Left cardiac atrium (tissue), 4 donors: ENCODE measurements at places on chromosomes 16 and 17. TPM values are rescaled to one million over a fixed set of nuclear protein-coding genes. Genes with fewer than 3 reads are reported as not detected.

The SPATA32 gene
- total RNA-seq = not detected

The OR1A2 gene
- not detected for total RNA-seq

The CDH11 gene
- total RNA-seq = 12.8 TPM

The C16orf54 gene
- total RNA-seq = 1.7 TPM

The MPP2 gene
- 10.7 TPM for total RNA-seq

The PLXDC1 gene
- 7.6 TPM for total RNA-seq

The BPTF gene
- total RNA-seq = 84.8 TPM

The C17orf50 gene
- not detected for total RNA-seq

The SPPL2C gene
- not detected for total RNA-seq

The ABAT gene
- total RNA-seq = 4.2 TPM

The RNF135 gene
- total RNA-seq = 12.0 TPM

The KRT16 gene
- 1.1 TPM for total RNA-seq

The PMFBP1 gene
- 0.42 TPM for total RNA-seq

The HSF4 gene
- total RNA-seq = 48.1 TPM

- DNase-seq = no peak
Measured at GRCh38 chr17:3710951-3711383, 12.7 kb upstream of the HASPIN start.

GRCh38 chr16:49015225-49015592, 266.4 kb downstream of the CBLN1 start:
- DNase-seq = no peak

GRCh38 chr16:73483076-73483791, 435.3 kb upstream of the ZFHX3 start:
- DNase-seq = no peak

- no peak for DNase-seq
Measured at GRCh38 chr17:72606656-72607055, 485.8 kb downstream of the SLC39A11 start.

DNA sequence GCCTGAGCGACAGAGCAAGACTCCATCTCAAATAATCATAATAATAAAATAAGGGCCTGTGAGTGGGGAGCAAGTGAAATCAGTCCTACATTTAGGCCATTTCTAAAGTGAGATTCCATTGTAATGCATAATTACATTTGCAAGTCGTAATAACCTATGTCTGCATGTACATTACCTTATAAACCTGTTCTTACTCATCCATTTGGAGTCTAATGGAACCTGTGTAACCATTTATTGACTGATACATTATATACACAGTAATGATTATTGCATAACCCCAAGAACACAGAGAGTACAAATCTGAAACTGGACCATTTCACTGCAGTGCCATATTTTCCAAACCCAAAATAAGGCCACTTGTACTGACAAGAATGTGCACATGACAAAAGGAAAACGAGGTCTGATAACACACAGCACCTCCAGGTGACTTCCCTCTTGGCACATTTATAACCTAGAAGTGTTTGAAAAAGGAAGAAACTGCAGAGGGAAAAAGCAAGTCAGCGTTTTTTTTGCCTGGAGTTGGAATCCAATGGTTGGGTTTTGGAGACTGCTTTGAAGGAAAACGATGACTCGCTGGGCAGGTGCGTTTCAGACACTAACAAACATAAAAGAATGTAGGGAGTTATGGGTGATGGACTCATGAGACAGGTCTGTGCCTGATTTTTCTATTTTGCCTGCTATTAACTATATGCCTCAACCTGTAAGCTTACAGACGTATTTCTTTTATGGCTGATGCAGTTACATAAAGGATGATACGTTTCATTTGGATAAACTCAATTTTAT, 63.6 kb upstream of the KIFC3 start:
- no peak for DNase-seq

DNA sequence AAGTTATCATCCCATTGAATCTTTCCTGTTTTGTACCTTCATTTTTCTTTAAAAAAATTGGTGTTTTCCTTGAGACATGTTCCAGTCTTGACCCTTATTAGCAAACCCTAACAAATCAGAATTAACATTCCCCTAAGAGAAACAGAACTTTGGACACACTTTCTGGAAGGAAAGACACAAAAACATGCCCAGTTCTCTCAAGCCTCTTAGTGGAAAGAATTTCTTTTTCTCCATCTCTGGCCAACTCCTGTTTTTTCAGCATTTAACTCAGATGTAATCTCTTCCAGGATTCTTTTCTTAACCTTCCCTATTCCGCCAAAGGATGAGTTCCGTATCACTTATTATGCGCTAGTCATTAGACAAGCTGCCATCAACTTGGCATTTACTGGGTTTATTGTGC, 23.9 kb upstream of the CDH8 start:
- DNase-seq = no peak

GRCh38 chr17:82548681-82549303, 29.3 kb downstream of the FOXK2 start:
- DNase-seq = peak; percentile 44

GRCh38 chr16:69243479-69243878, 56.5 kb downstream of the SNTB2 start:
- DNase-seq = no peak

DNA sequence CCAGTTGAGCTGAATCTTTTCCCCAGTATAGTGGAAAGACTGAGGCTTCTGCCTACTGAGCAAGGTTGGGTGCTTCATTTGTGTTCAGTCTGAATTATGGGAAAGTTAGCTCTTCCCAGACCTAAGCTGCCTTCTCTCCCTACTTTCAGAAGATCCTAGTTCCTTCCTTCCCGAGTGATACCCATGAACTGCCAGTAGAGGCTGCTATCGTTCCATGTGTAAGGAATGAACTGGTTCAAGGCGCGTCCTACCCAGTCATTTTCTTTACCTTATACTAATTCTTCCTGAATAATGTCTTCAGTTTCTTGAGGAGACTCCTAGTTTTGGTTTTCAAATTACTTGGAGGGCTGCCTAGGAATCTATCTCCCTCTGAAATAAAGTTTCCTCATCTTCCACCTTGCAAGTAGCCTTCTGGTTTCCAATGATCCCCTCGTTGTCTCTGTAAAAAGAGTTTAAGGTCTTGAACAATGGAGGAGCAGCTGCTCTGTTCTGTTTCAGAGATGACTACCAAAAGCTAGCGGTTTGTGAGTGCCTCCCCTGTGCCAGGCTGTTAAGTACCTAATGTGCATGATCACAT, 934 bp upstream of the AOC2 start:
- no peak for DNase-seq

- DNase-seq = no peak
Measured at GRCh38 chr17:7322520-7323194, 6.5 kb downstream of the NEURL4 start.

DNA sequence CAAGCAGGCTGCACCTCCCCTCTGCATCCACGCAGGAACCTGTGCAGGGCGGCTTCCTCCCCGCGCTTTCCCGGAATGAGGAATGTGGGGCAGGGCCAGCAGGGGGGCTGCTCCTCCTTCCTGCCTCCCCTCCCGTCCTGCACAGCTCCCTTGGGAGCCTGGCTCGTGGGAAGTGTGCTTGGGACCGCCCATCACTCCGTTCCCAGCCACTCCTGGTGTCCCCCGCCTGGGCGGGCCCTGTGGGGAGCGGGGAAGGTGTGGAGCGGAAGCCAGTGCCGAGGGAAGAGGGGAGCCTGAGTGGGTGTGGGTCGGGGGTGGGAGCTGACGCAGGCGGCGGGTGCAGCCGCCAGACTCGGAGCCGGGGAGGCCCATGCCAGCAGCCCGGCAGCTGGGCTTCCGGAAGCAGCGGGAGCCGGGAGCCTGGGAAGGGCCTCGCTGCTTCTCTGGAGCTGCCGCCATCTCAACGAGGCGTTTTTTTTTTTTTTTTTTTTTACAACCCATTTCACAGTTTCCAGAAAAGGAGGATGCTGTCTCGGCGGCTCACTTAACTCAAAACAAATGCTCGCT, 24.1 kb downstream of the BAHCC1 start:
- DNase-seq = peak; percentile 95

GRCh38 chr17:1197781-1198490, 18.2 kb upstream of the ABR start:
- DNase-seq = peak; percentile 66

- DNase-seq = peak; percentile 58
Measured at GRCh38 chr16:29745853-29746345, at the start of gene C16orf54. C16orf54 (minus strand) TSS chr16:29745990; CDS start chr16:29744951, 1,039 bp downstream.

DNA sequence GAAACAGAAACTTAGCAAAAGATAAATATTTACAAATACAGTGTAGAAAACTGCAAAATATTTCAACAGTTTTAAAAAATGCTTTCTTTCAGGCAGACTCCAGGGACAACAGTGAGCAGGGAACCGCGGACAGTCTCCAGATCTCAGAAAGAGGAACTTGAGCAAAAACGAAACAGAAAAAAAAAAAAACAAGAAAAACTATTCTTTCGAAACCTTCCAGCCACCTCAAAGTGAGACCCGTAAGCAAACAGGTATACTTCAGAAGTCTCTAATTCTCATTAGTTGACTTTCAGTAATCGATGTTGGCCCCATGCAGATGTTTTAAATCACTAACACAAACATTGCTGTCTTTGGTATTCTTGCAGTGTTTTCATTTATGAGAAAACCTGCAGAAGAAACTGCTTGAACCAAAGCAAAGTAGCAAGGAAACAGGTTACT, 15.7 kb upstream of the CCL1 start:
- no peak for DNase-seq

GRCh38 chr17:56305007-56305406, 151.7 kb downstream of the ANKFN1 start:
- no peak for DNase-seq

DNA sequence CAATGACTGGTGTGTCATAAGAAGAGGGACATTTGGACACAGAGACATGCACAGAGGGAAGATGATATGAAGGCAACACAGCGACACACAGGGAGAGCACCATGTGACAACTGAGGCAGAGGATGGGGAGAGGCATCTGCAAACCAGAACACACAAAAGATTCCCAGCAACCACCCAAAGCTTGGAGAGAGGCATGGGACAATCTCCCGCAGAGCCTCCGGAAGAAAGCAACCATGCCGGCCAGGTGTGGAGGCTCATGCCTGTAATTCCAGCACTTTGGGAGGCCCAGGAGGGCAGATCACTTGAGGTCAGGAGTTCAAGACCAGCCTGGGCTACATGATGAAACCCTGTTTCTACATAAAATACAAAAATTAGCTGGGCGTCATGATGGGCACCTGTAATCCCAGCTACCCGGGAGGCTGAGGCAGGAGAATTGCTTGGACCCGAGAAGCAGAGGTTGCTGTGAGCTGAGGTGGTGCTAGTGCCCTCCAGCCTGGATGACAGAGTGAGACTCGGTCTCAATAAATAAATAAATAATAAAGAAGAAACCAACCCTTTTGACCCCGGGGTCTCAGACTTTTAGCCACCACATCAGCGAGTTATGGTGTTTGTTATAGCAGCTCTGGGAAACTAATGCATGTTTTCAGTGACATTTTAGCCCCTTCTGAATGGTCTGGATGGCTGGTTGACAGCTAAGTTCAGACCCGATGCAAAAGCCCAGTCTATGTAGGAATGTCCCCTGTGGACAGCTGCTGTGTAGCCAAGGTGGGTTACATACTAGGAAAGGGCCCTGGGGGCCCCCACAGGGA, 13.8 kb upstream of the PLCG2 start:
- no peak for DNase-seq

GRCh38 chr16:24980077-24980793, 34.9 kb downstream of the ARHGAP17 start:
- DNase-seq = no peak
